ENCODE measurements at places on chromosomes 1 and 21. TPM values are rescaled to one million over a fixed set of nuclear protein-coding genes. Genes with fewer than 3 reads are reported as not detected.
A peak's percentile ranks its signal among the peaks of the same experiment; 100 is the strongest.

DNA sequence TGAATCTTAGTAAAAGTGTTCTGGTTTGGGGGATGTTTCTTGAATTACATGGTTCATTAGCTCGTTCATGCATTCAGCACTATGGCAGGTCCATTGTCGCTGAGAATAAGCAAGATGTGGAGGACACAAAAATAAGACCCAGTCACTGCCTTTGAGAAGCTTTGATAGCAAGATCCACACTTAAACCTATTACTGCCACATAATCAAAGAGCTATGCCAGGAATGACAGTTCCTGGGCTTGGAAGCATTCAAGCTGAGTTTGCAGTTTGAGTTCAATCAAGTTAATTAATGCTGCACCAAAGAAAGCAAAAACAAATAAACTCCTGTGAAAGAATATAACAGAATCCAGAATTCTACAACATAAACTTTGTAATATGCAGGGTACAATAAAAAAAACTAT, 131.8 kb downstream of the MIS18A start:
- no peak for DNase-seq

DNA sequence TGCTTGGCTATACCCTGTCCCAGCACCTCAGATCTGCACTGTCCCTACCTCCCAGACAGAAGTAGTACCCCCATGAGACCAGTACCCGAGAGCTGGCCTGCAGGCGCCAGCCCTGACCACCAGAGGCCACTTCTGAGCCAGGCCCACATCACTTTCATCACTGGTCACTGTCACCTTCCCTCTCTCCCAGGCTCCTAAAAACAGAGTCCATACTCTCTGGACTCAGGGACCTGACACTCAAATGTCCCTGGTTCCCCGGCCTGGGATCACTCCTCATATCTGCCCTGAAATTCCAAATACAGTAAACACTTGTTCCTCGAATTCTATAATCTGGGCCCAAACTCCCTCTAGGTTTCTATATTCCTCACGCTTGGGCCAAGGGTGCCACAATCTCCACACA, 18.7 kb downstream of the TMEM53 start:
- no peak for DNase-seq

DNA sequence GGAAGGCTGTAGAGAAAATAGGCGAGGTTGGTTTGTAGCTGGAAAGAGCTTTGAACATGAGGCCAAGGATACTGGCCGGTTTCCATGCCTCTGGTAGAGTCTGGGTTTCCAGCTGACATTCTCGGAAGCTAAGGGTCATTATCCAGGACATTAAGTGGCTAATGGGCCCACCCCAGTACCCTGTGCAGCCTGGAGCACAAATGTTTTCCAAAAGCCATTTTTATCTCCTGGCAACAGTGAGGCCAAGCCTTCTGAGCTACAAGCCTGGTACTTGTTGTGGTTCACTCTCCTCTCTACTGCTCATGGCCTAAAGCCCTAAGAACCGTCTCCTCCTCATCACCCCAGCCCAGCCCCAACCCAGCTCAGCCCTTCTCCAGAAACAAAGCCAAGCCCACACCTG, 122.9 kb downstream of the DMRTA2 start:
- no peak for DNase-seq

- DNase-seq = no peak
Observed at GRCh38 chr1:226778657-226779058, 39.6 kb upstream of the ITPKB start.

DNA sequence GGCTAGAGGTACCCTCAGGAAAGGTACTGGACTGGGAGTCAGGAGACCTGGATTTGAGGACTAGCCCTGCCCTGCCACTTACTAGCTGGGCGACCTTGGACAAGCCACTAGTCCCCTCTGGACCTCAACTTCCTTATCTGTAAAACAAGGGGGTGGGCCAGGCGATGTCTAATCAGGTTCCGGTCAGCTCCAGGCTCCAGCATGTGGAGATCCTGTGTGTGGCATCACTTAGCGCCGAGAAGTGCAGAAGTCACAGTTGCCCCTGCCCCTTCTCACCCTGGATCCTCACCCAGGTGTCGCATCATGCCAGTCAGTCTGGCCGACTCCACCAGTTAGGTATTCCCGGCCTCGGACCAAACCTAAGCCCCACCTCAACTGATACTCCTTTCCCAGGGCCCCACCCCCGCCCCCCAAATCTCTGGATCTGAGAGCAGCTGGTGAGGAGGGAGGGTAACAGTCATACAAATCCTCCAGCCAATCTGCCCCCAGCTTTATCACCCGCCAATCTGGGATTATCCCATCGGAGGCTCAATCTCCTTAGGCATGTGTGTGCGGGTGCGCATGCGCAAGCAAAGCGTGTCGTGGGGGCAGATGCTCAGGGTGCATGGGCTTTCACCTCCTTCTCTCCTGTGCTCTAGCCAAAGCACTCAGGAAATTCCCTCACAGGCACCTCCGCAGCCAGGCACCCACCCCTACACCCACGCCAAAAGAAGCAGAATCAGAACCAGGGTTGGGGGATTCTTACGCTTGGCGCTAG, 5.4 kb downstream of the CELF3 start:
- DNase-seq = no peak

DNA sequence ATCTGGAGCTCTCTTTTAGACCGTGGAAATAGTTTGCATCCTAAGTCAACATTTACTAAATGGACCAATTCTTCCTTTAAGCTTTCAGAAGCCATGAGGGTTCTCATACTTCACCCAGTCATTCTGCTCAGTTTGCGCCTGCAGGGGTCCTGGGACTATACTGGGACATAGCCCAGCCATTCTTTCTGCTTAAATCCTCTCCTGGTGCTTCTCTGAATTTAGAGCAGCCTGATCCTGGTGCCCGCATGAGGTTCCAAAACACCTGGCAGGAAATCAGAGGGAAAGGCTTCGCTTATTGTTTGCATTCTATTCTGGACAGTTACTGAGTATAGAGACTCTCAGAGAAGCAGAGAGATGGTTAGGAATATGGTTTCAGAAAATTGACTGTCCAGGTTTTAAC, 27.0 kb downstream of the TNN start:
- no peak for DNase-seq

TRIM63 gene
- polyA plus RNA-seq = 50.3 TPM

- DNase-seq = no peak
Observed at GRCh38 chr1:43420874-43421273, 31.2 kb downstream of the SZT2 start.

OR10Z1 gene
- polyA plus RNA-seq = 0.10 TPM

GRCh38 chr1:184562806-184563205, 176.0 kb downstream of the C1orf21 start:
- no peak for DNase-seq

- DNase-seq = no peak
Observed at GRCh38 chr1:173295391-173295790, 88.3 kb upstream of the TNFSF4 start.

GRCh38 chr1:45009956-45010854, 919 bp downstream of the HECTD3 start:
- DNase-seq = no peak

DNA sequence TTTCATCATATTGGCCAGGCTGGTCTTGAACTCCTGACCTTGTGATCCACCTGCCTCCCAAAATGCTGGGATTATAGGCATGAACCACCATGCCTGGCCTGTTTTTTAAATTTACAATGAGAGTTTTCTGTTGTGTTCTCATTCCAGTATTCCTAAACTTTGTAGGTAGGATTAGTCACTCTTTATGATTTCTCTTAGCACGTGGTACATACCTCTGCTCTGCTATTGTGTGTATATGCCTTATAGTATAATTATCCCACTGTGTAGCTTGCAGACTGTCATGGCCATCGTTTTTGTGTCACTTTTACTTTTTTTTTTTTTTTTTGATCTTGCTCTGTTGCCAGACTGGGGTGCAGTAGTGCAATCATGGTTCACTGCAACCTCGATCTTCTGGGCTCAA, 14.5 kb downstream of the PATJ start:
- DNase-seq = no peak

DNA sequence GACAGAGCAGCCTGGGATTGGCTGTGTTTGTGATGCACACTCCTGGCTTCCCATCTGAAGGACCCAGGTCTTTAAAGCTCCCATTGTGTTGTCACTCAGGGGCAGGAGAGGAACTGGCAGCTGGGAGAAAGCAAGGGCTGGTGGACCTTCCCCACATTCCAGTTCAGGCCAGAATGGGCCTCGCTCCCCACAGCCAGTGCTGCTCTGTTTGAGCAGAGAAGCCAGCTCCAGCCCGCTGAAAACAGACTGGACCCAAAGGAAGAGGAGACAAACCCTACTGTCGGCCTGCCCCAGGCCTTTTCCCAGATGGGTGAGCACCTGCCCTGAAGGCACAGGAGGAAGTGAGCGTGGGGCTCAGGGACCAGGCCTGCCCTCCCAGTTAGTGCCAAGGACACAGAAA, 499.4 kb downstream of the NPHP4 start:
- no peak for DNase-seq

HOOK1 gene
- 4.1 TPM for polyA plus RNA-seq

DNA sequence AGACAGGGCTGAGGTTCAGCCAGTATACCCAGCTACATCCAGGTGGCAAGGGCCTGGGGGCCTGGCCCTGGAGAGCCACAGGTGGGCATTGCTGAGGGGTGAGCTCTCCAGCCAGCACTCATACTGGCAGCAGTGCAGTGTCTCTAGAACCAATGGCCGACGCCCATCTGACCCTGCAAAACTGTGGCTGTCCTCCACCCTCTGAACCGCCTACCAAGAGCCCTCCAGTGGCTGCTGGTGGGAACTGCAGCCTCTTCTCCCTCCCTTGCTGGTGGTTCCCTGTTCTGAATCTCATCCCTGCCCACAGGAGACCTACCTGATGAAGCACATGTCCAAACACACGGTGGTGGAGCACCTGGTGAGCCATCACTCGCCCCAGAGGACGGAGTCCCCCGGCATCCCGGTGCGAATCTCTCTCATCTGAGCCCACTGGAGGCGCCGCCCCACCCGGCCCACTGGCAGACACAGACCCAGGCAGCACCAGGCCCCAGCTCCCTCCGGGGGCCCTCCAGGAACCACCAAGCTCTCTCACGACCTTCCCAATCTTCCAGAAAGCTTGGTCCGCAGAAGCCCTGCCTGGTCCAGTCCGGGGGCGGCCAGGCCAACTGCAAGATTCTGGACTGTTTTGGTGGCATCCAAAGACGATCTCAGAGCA, 22.1 kb downstream of the A3GALT2 start:
- DNase-seq = peak; percentile 39

DNA sequence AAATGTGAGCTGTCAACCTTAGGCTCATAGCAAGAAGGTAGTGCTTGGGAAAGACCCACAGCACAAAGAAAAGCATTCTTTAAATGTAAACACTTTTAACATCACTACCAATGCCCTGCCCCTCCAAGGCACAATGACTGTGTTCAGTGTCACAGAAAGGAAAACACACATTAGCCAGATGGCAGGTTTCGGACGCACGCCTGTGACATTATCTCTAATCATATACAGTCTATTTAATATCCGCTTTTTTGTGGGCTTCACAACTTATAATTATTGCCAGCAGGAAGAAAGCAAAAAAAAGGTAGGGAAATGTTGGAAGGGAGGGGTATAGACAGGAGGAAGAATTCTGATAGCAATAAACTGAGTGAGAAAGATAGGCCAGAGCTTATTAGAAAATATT, 112.4 kb upstream of the BEND5 start:
- DNase-seq = no peak

TGFBR3 gene
- 32.2 TPM for polyA plus RNA-seq

GRCh38 chr1:47921935-47922415, 75.2 kb downstream of the TRABD2B start:
- no peak for DNase-seq

- no peak for DNase-seq
Observed at GRCh38 chr1:30506291-30507015, 216.9 kb downstream of the MATN1 start.

SLC1A7 gene
- polyA plus RNA-seq = 0.41 TPM

- DNase-seq = no peak
Observed at GRCh38 chr1:206829282-206829681, 36.1 kb upstream of the IL20 start.

C8B gene
- polyA plus RNA-seq = not detected

- DNase-seq = no peak
Observed at GRCh38 chr1:8147956-8148355, 121.8 kb upstream of the ERRFI1 start.

GRCh38 chr1:46665983-46666382, 2.2 kb downstream of the ATPAF1 start:
- DNase-seq = no peak

- DNase-seq = no peak
Observed at GRCh38 chr1:65079941-65080340, 68.1 kb upstream of the AK4 start.

DNA sequence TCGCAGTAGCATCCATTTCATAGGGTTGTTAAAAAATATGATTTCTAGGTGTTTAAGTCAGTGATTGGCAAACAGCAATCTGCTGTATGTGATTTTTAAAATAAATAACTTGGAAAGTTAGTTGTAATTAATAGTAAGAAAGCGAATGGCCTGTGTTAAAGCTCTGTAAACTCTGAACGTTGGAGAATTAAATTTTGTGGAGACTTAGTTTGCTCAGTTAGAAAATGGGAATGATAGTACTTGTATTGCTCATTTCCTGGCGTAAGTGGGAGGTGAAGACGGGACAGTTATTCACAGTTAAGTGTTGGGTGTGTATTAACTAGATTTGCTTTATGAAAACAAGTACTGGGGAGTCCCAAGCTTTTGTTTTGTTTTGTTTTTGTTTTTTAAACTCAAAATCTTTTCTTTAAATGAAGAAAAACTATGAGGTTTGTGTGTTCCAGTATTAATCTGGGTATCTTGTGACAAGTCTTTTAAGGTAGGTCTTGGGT, 995 bp downstream of the CACYBP start:
- DNase-seq = no peak

DNA sequence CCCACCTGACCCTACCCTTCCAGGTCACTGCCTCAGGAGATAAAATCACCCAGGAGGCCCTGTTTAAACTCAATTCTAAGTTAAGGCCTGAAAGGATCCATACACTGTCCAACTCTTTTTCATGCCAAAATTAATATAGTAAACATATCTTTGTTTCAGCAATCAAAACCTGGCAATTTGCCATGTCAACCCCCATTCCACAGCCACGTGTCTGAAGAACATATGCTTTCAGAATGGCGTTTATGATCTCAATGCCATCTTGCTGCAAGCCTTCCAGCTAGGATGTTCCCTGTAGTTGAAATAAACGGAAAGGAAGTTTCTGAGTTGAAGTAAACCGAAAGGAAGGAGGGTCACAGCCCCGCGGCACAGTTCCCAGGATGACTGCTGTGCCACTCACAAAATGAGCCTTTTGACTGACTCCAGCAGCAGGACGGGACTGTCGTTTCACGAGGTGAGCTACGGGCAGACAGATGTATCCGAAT, 472.0 kb downstream of the SMYD3 start:
- no peak for DNase-seq
